ENCODE measurements at places on chromosomes 2 and 18.

- DNase-seq: no peak
Observed at GRCh38 chr18:11454040-11454439, 155.4 kb upstream of the SLC35G4 start.

GRCh38 chr2:172084645-172085459 is 455 bp upstream of the DLX1 start:
- DNase-seq: no peak

DNA sequence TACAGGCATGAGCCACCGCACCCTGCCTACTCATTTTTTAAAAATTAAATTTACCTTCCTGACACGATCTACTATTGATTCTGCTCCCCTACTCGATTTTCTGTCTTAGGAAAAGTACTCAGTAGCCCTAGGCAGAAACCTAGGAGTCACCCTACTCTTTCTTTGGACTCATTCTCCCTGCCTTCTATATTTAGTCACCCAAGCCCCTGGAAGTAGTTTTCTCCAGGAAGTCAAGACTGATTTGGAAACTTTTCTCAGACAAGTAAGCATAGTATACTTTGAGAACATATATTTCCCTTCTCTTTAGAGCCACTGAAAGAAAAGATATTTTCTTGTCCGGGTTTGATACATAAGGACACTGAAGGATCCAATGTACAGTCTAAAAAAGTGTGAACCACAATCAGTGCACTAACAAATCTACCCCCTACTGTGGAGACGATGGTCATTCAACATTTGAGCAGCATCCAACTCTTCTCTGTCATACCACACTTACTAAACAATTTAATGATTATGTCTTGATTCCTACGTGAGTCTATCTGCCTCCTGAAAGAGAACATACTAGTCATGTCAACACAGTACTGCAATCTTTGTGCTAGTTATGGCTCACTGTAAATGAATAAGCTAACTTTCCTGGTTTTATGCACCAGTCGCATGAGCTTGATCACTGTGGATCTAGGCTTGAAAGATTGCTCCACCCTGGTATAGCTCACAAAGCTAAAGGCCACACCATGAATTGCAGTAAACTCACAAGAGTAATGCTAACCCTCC is 19.8 kb downstream of the YWHAQ start:
- DNase-seq: no peak

DNA sequence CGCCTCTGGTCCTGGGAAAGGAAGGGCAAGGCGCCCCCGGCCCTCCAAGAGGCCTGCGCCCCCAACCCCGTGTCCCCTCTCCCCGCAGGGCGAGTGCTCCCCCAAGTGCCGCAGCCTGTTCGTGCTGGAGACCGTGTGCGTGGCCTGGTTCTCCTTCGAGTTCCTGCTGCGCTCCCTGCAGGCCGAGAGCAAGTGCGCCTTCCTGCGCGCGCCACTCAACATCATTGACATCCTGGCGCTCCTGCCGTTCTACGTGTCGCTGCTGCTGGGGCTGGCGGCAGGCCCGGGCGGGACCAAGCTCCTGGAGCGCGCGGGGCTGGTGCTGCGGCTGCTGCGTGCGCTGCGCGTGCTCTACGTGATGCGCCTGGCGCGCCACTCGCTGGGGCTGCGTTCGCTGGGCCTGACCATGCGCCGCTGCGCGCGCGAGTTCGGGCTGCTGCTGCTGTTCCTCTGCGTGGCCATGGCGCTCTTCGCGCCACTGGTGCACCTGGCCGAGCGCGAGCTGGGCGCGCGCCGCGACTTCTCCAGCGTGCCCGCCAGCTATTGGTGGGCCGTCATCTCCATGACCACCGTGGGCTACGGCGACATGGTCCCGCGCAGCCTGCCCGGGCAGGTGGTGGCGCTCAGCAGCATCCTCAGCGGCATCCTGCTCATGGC is 52.4 kb downstream of the SLC66A2 start:
- DNase-seq: no peak

- no peak for DNase-seq
Observed at GRCh38 chr2:98454500-98455235, 10.0 kb downstream of the INPP4A start.

DNA sequence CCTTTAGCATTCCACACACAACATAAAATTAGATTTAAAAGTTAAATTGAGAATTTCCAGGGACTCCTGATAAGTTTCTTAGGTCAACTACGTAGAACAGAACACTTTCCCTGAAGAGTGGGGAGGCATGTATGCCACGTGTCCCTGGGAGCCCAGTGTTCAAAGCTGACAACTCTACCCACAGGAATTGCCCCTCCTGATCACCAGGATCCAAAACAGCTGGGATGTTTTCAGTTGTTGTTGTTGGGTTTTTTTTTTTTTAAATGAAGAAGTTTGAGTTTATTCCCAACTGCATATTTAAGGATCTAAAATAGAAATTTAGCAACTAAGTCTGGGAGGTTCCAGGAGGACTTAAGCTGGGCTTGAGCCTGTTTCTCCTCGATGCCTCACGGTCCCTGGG is 100.5 kb downstream of the TPGS2 start:
- DNase-seq: no peak

- DNase-seq: no peak
Observed at GRCh38 chr18:2821695-2822094, 25.1 kb upstream of the EMILIN2 start.

DNA sequence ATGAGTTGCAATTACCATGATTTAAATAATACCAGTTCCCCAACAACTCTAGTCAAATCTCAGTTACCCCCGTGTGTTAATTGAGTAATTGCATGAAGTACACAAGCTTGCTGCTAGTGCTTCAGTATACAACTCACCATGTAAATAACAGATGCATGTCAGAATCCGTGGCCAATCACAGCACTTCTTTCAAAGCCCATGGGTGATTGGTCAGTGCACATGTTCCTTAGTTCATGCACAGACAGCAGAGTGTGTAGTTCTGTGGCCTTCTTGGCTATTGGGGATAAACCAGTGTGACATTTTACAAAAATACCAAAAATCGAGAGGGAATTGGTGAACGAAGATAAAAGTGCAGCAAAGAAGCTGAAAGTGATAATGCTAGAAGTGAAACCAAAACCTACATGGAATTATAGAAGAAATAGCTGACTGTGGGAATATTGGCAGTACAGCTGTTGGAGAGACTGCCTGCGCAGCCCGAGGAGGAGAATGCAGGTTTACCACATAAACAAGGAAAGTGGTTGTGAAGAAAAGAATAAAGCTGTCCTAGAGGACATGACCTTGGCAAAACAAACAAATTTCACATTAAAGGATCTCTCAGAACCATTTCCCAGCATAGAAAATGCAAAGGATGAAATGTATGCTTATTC is 59.4 kb downstream of the NEDD4L start:
- DNase-seq: no peak

GRCh38 chr18:79513381-79514081 is 117.8 kb downstream of the NFATC1 start:
- DNase-seq: no peak
